ENCODE measurements at places on chromosomes 3 and 15.
A peak's percentile ranks its signal among the peaks of the same experiment; 100 is the strongest.

- H3K36me3 ChIP-seq = no peaks in the 10 kb centered on the region
- peak; percentile 16 for DNase-seq
- H3K4me1 ChIP-seq = peaks cover 40% of the 10 kb centered on the region
- H3K27me3 ChIP-seq = peaks cover 29% of the 10 kb centered on the region
- H3K4me3 ChIP-seq = peak overlapping the region; percentile 87
Measured at GRCh38 chr3:71584394-71585011, 975 bp upstream of the FOXP1 start.

DNA sequence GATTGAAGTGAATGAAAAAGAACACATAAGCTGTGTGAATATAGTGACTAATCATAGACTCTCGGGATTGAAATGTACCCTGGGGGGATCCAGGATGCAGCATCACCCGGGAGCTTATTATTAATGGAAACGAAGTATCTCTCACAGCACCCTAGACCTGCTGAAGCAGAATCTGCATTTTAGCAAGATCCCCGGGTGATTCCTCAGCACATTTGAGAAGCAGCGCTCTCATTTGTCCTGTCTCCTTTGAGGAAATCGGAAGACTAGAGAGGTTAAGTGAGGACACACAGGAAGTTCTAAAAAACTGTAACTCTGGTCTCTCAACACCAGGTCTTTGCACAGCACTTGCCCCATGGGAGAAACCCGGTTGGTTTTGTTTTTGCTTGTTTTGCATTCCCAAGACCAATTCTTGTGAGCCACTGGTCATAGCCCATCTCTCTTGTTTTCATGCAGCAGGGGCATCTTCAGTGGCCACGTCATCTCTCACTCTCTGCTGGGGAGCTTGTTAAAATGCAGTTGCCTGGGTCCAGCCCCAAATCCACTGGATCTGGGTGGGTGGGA is 30.2 kb downstream of the ZNF710 start:
- H3K4me1 ChIP-seq = peaks cover 38% of the 10 kb centered on the region
- no peak overlapping the region for H3K4me3 ChIP-seq
- H3K27ac ChIP-seq = peak overlapping the region; percentile 82
- H3K36me3 ChIP-seq = no peaks in the 10 kb centered on the region

GRCh38 chr15:69704229-69704628 is 251.6 kb downstream of the RPLP1 start:
- peaks cover 9% of the 10 kb centered on the region for H3K27me3 ChIP-seq
- H3K36me3 ChIP-seq = peaks cover 15% of the 10 kb centered on the region

GRCh38 chr15:63494408-63494807 is 10.0 kb upstream of the USP3 start:
- H3K4me3 ChIP-seq = no peak overlapping the region
- peaks cover 49% of the 10 kb centered on the region for H3K4me1 ChIP-seq
- no peaks in the 10 kb centered on the region for H3K36me3 ChIP-seq
- no peak overlapping the region for H3K27ac ChIP-seq
